ENCODE measurements at places on chromosomes 11 and 22.

DNA sequence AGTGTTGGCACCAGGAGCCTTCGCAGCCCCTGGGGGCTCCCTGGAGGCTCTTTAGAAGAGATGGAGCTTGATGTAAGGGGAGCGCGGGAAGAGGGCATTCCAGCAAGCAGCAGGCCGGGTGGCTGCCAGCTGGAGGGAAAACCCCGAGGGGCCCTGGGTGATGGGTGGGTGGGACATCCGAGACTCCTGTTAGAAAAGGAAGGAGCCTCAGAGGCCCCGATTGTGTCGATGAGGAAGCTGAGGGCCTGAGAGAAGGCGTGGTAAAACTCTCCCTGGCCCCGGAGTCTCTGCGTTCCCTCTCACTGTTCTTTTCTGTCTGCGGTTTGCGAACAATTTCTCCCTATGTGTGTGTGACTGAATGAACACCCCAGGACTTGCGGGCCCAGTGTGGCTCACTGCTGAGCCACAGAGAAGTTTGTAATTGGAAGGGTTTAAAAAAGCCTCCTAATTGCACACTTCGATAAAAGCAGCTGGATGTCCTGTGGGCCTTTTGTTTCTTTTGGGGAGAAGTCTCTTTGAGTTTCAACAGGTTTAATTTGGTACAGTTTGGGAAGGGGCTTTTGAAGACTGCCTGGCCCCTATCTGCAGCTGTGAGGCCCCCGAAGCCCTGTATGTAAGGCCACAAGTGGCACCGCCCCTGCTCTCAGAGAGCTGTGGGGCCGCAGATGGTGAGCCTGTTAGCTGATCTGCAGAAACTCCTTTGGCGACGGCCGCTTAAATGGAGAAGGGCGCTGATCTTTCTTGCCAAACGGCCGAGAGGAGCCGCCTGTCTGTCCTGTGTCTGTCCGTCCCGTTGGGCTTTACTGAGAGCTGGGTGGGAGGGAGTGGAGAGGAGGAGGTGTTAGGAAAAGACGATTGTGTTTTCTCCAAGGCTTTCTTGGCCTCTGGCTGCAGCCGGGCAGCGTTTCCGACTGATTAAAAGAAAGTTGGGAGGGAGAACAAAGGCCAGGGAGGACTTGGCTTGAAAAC lies 2.0 kb downstream of the FBLN1 start:
- DNase-seq = peak; percentile 55

DNA sequence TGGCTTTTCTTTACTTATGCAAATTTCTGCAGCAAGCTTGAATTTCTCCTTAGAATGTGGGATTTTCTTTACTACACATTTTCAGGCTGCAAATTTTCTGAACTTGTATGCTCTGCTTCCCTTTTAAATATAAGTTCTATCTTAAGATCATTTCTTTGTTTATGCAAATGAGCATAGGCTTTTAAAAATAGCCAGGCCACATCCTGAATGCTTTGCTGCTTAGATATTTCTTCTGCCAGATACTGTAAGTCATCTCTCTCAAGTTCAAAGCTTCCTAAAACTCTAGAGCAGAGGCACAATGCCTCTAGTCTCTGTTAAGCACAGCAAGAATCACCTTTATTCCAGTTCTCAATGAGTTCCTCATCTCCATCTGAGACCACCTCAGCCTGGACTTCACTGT lies 685.9 kb upstream of the LRRC4C start:
- no peak for DNase-seq

DNA sequence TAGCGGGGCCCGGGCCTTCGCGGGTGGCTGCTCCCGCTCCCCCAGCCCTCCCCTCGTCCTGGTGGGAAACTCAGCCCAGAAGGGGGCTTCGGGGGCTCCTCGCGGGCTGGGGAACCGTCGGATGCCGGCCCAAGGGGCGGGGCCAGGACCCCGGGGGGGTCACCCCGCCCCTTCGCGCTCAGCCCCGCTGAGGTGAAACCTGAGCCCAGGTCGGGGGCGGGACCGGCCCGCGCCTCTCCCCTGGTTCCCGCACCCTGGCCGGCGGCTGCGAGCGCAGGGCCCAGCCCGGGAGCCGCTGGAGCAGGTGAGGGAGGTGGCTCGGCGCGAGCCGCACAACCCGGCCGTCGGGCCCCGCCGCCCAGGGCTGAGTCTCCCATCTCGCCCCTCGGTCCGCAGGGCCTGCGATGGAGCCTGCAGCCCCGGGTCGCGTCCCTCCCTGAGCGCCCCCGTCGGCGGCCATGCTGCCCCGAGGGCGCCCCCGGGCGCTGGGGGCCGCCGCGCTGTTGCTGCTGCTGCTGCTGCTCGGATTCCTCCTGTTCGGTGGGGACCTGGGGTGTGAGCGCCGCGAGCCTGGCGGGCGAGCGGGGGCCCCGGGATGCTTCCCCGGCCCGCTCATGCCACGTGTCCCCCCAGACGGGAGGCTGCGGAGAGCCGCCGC lies at the start of gene LARGE2:
LARGE2 (plus strand) TSS at position 232 of the 658 bp plus-strand sequence; CDS start at position 459, 227 bp downstream.
- no peak for DNase-seq

GRCh38 chr11:11961399-11962028 lies 46.9 kb downstream of the DKK3 start:
- no peak for DNase-seq

DNA sequence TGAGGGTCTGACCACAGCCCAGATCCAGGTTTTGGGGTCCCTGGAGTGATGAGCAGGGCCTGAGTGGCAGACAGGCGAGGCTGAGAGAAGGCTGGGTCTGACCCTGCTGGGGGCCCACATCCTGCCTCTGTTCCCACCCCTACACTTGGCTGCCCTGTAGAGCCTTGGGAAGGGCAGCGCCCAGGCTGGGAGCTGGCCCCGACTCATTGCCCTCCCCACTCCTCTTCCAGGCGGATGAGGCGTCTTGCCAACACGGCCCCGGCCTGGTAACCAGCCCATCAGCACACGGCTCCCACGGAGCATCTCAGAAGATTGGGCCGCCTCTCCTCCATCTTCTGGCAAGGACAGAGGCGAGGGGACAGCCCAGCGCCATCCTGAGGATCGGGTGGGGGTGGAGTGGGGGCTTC lies 4.9 kb downstream of the DERL3 start:
- no peak for DNase-seq

GRCh38 chr11:11141065-11141464 lies 212.0 kb downstream of the CSNK2A3 start:
- no peak for DNase-seq

- no peak for DNase-seq
These were observed 2.2 kb upstream of the SIGIRR start for GRCh38 chr11:416757-417621.

- no peak for DNase-seq
These were observed 19.5 kb downstream of the BRSK2 start for GRCh38 chr11:1409108-1409851.

DNA sequence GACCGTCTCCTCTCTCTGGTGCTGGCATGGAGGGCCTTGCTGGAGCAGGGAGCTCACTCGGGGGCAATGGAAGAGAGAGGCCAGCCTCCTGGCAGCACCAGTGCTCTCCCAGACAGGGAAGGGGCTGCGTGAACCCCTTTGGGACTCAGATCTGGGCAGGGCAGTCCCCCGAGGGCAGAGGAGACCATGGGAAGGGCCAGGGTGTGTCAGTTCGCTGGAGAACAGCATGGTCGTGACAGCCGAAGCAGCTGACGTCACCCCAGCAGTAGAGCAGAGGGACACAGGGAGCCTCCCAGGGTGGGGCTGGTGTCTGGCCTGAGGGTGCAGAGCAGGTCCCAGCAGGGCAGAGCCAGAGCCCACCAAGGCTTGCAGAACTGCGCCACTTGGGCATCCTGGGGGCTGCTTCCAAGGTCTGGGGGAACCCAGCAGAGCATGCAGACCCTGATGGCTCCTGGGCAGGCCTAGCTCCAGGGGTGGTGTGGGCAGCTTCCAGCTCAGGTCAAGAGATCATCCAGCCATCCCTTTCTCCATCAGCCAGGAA lies 71.0 kb upstream of the KCNQ1OT1 start:
- no peak for DNase-seq

DNA sequence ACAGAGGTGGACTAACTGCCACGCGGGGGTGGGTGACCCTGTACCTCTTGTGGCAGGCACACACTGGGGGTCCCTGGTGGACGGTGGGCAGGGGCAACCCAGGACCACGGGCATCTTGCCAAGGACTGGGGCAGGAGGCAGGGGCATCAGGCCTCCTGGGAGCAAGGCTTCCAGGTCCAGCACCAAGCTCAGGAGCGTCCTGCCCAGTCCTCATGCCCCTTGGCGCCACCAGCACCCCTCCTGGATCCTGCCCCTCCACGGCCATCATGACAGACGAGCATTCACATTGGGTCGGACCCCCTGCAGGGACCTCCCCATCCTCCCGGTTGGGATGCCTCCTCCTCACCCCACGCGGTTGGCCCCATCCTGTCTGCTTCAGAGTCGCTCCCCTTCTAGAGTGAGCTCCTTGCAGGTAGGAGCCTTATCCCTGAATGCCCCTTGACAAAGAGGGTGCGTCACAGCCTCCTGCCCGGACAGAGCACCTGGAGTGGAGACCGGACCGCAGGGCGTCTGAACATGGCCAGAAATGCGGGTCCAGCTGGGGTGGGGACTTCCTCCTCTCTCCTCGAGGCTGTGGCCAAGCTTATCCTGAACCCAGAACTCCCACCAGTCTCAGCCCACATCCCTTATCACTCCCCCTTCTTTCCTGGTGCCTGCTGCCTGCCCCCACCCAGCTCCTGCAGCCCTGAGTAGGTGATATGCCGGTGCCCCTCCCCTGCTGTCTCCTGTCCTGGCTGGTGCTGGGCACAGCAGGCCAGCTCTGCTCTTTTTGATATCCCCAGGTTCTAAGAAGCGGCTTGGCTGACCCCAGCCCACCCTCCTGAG lies 40.3 kb downstream of the IGF2 start:
- no peak for DNase-seq

DNA sequence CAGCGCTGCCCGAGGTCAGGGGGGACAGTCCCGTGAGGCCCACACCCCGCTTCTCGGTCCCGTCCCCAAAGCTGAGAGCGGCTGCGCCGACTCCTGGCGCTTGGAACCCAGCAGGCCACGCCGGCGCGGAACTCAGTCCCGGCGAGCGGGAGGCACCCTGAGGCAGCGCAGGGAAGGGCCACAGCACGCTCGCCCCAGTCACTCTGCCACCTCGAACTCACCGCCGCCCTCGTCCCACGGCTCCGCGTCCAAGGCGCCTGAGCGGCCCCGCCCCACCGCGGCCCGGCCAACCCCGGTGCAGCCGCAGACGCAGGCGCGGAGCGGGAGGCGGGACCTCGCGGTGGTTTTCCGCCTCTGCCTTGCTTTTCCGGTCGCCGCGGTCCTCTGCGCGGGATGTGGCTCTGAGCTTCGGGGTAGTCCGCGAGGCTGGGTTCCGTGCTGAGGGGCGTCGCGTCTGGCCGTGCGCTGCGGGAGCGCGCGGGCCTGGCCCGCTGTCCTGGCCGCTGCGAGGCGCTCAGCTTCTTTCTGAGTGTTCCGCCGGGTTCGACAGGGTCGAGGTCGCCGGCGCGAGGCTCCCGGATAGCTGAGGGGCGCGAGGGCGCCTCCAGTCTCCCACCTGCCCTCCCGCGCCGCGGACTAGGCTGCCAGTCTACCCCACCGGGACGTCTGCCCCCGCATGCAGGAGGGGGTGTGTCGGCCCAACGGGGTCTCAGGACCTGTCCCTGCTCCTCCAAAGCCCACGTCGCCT lies at the start of gene CDPF1:
CDPF1 (minus strand) TSS at position 259 of the 748 bp plus-strand sequence. CDS start 2,009 bp downstream, outside the sequence.
- peak; percentile 73 for DNase-seq

DNA sequence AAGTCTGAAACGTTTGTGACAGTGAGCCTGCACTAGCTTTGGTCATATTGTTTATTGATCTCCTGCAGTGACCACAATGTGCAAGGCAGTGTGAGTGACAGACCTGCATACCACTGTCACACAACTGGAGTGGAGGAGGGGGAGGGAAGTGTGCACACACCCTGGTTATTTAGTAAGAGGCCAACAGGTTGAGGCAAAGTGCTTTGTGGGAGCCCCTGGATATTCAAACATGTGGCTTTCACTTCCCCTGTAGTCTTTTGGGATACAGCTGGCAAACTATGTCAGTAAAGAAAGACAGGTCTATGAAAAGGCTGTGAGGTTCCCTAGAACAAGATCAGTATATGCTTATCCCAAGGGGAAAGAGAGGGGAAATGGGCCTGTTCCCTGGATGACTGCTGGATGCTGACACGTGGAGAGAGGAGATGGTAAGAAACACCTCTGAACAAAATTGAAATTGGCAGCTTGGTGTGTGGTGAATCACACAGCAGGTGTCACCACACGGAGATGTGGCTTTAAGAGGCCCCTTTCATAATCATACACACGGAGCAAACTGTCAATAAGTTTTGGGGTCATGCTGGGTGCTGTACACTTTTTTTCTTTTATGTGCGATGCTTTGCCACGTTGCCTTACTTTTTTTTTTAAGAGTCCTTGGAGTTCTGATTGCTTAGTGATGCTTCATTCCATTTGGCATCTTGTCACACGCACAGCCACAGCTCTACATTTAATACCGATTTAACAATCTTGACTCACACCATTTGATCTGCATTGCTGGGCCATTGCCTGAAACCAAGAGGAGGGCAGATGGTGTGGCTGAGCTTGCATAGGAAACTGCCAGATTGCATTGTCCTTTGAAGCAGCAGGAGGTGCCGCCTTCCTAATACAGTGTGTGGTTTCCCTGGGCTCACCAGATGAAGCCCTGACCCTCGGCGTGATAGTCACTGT lies 11.3 kb downstream of the OSBP2 start:
- peak; percentile 42 for DNase-seq

GRCh38 chr11:71977743-71978418 lies 20.8 kb upstream of the IL18BP start:
- peak; percentile 68 for DNase-seq

- peak; percentile 95 for DNase-seq
These were observed 107.4 kb downstream of the ZBTB16 start for GRCh38 chr11:114166897-114167323.

- no peak for DNase-seq
These were observed 276.7 kb upstream of the C11orf87 start for GRCh38 chr11:109145287-109145686.

DNA sequence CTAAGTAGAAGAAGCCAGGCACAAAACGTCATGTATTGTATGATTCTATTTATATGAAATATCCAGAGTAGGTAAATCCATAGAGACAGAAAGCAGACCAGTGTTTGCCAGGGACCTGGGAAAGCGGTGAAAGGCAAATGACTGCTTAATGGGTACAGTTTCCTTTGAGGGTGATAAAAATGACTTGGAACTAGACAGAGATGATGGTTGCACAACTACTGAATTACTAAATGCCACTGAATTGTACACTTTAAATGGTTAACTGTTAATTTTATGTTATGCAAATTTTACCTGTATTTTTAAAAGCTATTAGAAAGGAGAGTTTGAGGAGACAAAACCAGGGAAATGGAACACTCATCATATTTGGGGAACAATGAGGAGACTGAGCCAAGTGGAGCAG lies 61.8 kb upstream of the USP47 start:
- DNase-seq = no peak

GRCh38 chr22:46979506-46979905 lies 217.1 kb downstream of the TBC1D22A start:
- DNase-seq = no peak

DNA sequence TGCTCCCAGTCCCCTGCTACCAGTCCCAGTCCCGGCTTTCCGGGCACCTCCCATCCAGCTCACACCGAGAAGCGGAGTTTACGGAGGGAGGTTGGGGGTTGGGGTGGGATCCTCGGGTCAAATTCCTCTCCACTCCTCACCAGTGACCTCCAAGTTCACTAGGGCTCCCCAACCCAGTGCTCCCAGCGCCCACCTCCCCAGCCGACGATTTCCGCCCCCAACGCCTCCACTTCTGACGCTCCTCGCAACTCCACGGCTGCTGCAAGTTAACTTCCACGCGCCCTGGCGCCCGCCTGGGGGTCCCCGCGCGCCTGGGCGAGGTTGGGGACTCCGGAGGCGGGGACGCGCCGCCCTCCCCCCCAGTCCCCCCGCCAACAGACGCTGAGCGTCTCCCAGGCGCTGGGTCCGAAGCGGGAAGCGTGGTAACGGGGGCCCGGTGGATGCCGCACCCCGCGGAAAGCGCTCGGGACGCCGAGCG lies 526 bp downstream of the TPST2 start:
- DNase-seq = peak; percentile 23

GRCh38 chr22:24566899-24567511 lies 11.2 kb downstream of the SNRPD3 start:
- DNase-seq = no peak

Data from cardiac fibroblast (primary cell).